Lower leg skin (tissue), 4 donors: ENCODE measurements at places on chromosomes 6 and 20.

DNA sequence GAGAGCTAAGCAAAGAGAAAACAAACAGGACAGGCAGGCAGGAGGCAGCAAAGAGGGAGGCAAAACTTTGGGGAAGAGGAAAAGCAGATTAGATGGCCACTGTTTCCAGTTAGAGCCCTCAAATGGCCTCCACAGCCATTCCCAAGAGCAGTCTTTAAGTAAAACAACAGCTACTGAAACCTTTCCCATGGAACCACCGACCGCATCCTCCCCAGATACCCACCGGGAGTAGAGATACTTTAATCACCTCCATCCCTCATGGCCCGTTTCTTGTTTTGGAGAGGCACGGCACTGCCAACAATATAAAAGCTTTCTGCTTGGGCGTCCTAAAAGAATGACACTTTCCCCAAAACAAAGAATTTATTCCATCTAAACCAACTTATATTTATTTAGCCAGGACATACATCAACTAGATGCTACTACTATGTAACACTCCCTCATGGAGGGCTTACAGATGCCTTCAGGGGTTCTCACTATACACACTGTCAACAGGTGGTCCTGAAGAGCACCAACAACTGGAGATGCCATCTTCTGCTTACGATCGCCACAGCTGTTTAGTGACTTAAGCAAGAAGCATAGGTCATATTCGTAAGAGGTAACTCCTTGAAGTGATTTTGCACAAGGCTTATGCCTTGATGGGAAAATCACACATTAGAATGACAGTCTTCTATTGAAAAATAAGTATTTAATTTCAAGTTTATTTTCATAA lies 43.4 kb downstream of the CNKSR3 start:
- peak; percentile 79 for DNase-seq

DNA sequence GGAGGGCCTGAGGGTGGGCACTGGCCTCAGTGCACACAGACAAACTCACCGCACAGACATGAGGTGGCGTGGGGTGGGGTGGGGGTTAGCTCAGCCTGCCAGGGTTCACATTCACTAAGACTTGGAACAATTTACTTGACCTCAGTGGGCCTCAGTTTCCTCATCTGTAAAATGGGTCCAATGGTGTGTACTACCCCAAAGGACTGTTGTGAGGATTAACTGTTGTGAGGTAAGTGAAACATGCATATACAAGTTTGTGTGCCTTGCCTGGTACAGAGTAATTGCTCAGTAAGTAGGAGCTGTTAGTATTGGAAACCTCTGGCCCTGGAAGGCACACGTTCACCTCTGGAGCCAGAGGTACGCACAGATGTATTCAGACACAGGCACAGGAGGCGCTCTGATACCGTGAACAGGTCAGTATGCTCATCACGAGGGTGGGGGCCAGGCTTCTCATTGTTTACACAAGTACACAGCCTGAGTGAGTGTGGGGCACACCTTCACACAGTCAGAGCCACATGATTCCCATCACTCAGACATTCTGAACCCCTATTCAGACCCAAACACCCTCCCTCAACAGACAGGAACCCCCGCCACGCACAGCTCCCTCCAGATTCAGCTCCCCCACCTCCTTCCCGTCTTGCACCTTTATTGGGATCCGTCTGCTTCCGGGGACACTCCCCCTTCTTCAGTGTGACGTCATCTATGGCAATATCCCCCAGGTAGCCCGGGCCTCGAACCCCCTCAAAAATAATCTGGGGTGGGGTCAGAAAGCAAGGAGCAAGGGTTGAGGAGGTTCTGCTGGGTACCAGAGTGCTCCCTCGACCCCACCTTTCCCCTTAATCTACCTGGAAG lies 59.9 kb downstream of the MDGA1 start:
- no peak for DNase-seq

DNA sequence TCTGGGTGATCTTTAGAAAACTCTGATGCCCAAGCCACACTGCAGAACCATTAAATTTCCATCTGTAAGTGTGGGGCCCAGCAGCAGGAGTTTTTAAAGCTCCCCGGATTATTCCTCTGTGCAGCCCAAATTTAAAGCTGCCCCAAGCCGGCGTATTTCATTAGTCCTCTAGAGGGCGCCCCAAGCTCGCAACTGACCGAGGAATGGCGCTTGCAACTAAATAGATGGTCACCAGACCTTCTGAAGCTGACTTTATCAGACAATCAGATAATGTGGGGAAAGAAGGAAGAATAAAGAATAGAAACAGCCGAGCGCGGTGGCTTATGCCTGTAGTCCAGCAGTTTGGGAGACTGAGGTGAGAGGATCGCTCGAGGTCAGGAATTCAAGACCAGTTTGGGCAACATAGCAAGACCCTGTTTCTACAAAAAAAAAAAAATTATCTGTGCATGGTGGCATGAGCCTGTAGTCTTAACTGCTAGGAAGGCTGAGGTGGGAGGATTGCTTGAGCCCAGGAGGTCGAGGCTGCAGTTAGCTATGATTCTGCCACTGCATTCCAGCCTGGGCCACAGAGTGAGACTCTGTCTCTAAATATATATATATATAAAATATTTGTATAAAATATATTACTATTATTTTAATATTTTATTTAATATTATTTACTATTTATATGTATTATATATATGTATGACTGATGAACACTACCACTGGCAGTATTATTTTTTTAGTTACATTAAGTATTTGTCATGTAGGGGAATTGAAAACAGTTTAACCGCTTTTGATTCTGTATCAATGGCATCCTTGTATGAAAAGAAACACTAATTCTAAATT lies 56.0 kb downstream of the OTOR start:
- DNase-seq: peak; percentile 30

GRCh38 chr6:2977799-2978590 lies 6.6 kb upstream of the SERPINB6 start:
- no peak for DNase-seq

DNA sequence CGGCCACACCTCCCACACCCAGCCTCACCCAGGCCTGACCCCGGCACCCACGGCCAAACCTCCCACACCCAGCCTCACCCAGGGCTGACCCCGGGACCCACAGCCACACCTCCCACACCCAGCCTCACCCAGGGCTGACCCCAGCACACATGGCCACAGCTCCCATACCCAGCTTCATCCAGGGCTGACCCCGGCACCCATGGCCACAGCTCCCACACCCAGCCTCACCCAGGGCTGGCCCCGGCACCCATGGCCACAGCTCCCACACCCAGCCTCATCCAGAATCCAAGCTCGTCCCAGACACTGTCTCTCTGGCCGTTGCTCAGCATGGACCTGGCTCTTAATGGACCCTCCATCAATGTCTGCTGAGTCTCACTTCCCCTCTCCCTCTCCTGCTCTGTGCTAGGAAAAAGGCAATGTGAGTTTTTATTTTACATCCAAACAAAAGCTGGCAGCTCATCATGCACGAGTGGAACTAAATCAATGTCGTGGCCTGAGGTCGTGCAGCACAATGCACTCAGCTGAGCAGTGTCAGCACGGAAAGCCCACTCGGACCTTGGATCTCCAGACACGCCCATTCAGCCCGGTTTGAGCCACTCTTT lies 36.1 kb downstream of the NINL start:
- peak; percentile 62 for DNase-seq

DNA sequence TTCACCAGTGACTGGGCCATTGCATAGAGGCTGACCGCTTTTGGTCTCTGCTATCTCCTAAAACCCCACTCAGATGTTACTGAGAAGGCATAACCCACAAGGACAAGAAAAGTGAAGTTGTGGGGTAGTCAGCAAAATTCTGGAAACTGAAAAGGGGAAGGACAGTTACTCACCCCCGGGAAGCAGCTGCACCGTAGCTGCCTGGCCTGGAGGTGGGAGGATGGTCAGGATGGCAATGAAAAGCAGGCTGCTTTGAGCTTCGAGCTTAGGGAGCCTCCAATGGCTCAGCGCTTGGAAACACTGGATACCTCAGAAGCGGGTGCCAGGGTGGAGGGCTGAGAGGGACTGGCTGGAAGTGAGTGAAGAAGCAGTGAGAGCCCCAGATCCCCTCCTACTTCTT lies 56.0 kb downstream of the KCNK5 start:
- peak; percentile 58 for DNase-seq

- DNase-seq: no peak
Observed at GRCh38 chr6:157343732-157344131, 20.4 kb upstream of the TMEM242 start.
